Activated naive CD4-positive, alpha-beta T cell treated with anti-CD3 and anti-CD28 coated beads for 36 hours (primary cell): ENCODE measurements at places on chromosomes 11 and 22. TPM values are rescaled to one million over a fixed set of nuclear protein-coding genes. Genes with fewer than 3 reads are reported as not detected.

- H3K4me1 ChIP-seq: peaks cover 12% of the 10 kb centered on the region
- H3K27ac ChIP-seq: no peak overlapping the region
- no peaks in the 10 kb centered on the region for H3K36me3 ChIP-seq
- peaks cover 3% of the 10 kb centered on the region for H3K27me3 ChIP-seq
- DNase-seq: no peak
- H3K4me3 ChIP-seq: no peak overlapping the region
These were observed 3.7 kb upstream of the SIK2 start for GRCh38 chr11:111598559-111598958.

DNA sequence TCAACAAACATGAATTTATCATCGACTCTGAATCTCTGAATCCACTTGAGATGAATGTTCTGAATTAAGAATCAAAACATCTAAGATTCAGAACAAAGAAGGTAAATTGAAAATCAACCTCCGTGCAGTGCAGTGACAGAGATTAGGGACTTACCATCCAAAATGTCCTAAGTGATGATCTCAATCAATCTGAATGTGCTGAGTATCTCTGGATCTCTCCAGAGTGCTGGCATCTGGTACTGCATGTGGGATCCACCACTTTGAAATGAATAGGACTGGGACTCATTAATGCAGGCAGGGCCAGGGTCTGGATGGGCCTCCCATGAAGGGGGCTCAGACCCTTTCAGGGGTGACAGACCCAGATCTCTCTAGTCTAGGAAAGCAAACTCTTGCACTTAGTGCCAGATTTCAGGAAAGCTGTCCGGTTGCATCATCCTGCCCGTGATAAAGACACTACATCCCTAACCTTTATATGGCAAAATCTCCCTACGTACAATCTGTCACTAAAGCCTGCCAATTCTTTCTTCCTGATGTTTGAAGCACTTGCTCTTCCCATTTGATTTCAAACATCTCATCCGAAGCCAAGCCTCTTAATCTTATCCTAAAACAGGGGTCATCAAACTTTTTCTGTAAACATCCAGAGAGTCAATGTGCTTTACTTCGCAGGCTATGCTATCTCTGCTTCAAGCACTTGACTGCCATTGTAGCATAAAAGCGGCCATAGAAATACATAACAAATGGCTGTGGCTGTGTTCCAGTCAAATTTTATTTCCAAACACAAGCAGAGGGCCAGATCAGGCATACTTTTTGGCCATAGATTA, 263.3 kb downstream of the LARGE1 start:
- no peaks in the 10 kb centered on the region for H3K36me3 ChIP-seq
- no peaks in the 10 kb centered on the region for H3K4me1 ChIP-seq
- H3K4me3 ChIP-seq: no peak overlapping the region
- no peaks in the 10 kb centered on the region for H3K27me3 ChIP-seq
- H3K27ac ChIP-seq: no peak overlapping the region
- no peak for DNase-seq

DNA sequence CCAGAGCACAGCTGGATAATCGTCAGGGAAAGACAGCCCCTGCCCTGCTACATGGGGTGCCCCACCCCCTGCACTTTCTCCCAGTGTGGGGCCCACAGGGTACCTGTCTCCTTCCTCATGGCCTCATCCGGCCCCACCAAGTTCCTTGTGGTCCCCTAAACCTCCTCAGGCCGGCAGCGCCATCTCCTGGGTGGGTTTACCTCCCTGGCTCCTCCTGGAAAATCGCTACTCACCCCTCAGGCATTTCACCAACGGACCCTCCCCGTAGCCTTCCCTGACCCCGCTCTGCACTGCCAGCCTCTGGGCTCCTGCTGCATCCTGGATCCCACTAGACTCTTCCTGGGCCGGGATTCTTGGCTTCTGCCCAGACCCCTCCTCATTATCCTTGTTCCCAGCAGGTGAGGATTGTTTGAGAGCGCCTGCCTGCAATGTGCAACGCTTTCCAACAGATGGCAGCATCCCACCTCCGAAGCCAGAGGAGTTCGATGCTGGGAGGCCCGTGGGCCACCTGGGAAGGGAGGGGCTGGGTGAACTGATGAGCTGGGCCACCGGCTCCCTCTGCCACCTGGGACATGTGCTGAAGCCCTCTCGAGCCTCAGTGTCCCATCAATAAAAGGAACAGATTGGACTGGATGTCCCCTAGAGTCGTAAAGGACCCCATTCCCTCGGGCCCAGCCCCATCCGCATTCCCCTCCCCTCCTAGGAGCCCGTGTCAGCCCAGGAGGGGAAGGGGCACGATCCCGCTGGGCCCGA, 44.2 kb upstream of the TTLL12 start:
- H3K4me3 ChIP-seq: no peak overlapping the region
- peak; percentile 74 for DNase-seq
- H3K27me3 ChIP-seq: no peaks in the 10 kb centered on the region
- peaks cover 2% of the 10 kb centered on the region for H3K4me1 ChIP-seq

DNA sequence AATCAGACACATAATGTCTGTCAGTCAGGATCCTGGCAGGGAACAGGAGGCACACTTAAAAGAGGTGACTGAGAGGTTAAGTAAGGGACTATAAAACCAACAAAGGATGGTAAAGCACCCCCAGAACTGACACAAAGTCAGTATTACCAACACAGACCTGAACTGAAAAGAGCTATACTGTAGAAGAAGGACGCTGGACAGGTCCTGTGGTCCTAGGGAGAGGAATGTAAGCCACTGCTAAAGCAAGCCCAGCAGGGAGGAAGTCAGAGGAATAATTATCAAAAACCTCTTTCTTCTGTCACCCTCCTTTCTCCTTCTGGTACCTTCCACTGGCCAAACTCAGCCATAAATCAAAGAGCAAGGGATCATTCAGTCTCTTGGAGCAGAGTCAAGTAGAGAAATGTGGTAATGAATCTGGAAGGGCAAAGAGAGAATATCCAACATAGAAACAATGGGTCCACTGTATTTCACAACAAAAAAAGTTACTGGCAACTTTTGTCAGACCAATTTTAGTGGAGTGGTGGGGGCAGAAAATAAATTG, 33.4 kb upstream of the ANGPTL5 start:
- H3K27me3 ChIP-seq: no peaks in the 10 kb centered on the region
- no peak for DNase-seq
- H3K4me3 ChIP-seq: no peak overlapping the region
- no peaks in the 10 kb centered on the region for H3K36me3 ChIP-seq

GRCh38 chr22:33035272-33035863, 22.8 kb downstream of the SYN3 start:
- DNase-seq: no peak
- no peak overlapping the region for H3K27ac ChIP-seq
- H3K27me3 ChIP-seq: peaks cover 7% of the 10 kb centered on the region
- no peak overlapping the region for H3K4me3 ChIP-seq

- H3K27me3 ChIP-seq: no peaks in the 10 kb centered on the region
- peaks cover 1% of the 10 kb centered on the region for H3K36me3 ChIP-seq
- no peak for DNase-seq
- H3K4me3 ChIP-seq: peak overlapping the region; percentile 87
These were observed 1.1 kb downstream of the EXT2 start for GRCh38 chr11:44096360-44097185.

GRCh38 chr22:46892866-46893265, 130.4 kb downstream of the TBC1D22A start:
- peaks cover 6% of the 10 kb centered on the region for H3K4me1 ChIP-seq
- H3K4me3 ChIP-seq: no peak overlapping the region
- no peak for DNase-seq
- no peaks in the 10 kb centered on the region for H3K27me3 ChIP-seq

DNA sequence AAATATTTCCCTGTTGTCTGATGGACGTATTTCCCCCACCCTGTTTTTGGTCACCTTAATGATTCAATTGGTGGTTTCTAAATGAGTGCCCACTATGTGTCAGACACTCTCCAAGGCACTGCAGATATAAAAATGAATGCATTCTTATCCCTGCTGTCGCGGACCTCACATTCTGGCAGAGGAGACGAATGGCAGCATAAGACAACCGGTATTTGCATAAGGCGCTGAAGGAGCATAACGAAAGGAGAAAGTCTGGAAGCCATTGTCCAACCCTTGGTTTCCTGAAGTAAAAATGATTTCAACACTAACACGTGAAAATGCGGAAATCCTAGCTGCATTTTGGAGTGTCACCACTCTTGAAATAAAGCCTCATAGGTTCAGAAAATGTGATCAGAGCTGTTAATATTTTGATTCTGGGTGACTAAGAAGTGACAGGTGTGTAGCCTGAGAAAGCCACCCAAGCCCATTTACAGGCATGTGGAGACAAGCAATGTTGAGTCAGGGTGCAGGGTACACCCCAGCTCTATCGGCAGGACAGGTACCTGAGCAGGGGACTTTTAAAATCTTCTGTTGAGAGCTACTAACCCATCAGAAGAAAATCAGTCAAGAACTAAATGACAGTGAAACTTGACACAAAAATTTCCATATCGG, 10.1 kb upstream of the GAB2 start:
- DNase-seq: peak; percentile 28
- H3K27me3 ChIP-seq: no peaks in the 10 kb centered on the region
- peaks cover 17% of the 10 kb centered on the region for H3K4me1 ChIP-seq
- peak overlapping the region; percentile 34 for H3K27ac ChIP-seq

The EFCAB6 gene
- 0.21 TPM for total RNA-seq

DNA sequence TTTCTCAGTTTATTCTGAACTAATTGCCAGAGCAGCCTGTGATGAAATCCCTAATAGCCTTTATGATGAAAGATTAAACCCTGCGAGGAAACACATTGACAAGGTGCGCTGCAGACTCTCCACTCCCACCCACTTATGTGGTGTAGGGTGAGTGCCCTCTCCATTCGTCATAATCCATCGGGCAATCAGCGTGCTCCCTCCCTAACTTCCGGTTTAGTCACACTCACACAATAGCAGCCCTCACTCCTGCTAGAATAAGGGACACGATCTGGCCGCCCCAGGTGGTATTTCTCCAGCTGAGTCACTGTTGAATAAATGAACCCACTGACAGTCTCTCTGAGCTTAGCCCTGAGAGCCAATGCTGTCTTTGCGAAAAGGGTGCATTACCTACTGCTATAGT, 188.3 kb downstream of the OPCML start:
- DNase-seq: no peak
- H3K4me1 ChIP-seq: no peaks in the 10 kb centered on the region
- no peak overlapping the region for H3K27ac ChIP-seq
- no peak overlapping the region for H3K4me3 ChIP-seq
- no peaks in the 10 kb centered on the region for H3K27me3 ChIP-seq

DNA sequence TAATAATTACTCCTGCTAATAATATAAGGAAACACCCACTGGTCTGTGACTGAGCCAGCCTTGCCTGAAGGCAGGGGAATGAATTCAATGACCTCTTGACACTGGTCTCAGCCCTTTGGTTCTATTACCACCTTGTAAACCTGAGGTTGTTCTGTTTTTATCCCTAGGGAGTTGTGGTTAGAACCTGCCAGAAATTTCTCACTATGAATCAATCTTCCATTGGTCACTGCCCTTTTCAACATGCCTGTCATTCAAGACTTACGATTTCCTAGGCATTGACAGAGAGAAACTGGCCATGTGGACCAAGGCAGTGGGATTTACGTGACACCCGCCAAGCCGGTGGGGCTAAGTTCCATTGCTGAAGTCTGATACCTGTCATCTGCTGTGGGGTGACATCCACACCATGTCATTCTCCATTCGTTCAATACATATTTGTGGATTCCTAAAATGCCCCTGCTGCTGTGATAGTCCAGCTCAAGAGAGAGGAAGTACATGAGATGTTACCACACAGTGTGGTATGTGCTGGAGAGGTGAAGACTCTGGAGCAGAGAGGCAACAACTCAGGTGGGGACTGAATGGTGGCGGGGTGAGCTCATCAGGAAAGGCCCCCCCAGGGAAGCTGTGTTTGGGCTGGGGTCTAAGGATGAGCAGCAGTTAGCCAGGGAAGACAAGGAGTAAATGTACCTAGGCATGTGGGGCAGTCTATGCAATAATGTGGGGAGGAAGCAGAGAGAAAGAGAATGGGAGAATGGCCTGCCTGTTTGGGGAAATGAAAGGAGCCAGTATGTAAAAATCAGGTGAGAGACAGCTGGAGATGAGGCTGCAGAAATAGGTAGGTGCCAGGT, 15.2 kb upstream of the EHF start:
- H3K36me3 ChIP-seq: no peaks in the 10 kb centered on the region
- H3K27ac ChIP-seq: no peak overlapping the region
- no peak overlapping the region for H3K4me3 ChIP-seq
- no peak for DNase-seq
